ENCODE measurements at places on chromosomes 11 and 22.

- no peak for DNase-seq
These were observed 20.3 kb upstream of the WNT7B start for GRCh38 chr22:45997077-45997776.

DNA sequence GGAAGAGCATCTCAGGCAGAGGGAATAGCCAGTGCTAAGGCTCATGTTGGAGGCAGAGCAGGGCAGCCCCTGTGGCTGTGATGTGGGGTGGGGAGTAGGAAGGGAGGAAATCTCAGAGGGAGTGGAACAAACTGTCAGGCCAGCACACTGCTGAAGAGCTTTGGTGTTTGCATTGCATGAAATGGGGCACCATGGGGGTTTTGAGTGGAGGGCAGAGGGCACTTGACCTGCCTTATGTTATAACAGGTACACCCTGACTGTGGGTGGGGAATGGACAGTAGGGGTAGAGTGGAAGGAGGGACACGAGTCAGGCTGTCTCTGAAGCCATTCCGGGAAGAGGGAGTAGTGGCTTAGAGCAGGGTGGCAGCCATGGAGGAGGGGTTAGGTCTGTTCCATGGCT, 24.0 kb downstream of the PRDM11 start:
- no peak for DNase-seq

DNA sequence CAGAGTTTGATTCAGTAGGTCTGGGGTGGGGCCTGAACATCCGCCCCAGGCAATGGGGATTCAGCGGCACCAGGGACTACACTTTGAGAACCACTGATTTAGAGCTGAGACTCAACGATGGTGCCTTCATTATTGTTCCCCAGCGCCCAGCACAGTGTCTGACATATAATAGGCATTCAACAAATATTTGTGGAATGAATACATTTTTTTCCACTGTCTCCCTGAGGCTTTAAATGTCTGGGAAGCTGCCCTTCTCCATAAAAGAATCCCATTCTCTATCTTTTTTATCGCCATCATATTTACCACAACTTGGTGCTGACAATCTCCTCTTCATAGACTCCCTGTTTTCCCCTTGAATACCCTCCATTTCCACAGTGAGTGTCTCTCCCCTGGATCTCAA, 23.6 kb upstream of the LMO2 start:
- no peak for DNase-seq

DNA sequence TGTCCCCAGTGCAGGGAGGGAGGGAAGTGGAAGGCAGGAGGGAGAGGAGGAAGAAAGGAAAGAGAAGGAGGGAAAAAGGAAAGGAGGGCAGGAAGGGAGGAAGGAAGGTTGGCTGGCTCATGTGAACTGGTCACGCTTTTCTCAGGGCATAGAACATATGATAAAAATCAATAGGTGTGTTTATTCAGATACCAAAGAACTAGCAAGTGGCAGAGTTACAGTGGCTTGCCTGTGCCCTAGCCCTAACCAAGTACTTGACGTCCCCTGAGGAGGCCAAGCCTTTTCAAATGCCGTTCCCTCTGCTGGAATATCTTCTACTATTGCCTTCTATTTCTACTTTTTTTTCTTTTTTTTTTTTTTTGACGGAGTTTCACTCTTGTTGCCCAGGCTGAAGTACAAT, 33.5 kb downstream of the CHRDL2 start:
- no peak for DNase-seq

DNA sequence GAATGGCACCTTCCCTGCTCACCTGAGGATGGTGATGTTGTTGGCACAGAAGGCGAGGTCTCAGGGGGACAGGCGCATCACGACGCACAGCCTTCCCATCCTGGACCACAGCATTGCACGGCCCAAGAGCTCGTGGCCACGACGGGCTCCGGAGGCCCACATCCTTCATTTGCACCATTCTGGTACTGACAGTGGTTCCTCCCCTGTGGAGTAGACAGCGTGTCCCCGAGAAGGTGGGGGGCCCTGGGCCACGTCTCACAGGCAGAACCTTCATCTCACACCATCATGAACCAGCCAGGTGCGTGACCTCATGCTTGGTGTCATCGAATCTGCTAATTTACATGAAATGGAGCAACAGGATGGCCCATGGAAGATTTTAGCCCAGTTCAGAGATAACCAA, 180.0 kb downstream of the CTTN start:
- no peak for DNase-seq

DNA sequence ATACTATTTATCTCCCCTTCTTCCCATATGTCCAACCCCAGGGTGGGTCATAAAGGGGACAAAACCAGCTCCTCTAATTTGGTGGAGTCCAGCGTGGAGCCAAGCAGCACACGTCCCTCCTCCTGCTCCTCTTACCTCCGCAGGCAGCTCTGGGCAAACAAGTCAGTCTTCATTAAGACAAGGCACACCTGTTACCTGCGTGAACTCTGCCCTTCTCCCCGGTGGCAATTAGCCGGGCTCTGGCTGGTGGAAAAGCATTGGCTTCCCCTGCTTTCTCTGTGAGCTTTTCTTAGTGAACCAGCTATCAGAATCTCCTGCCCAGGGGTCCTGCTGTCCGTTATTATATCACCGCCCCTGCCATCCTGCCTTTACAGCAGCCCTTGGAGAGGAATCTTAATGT, 418.7 kb upstream of the CADM1 start:
- DNase-seq = no peak

DNA sequence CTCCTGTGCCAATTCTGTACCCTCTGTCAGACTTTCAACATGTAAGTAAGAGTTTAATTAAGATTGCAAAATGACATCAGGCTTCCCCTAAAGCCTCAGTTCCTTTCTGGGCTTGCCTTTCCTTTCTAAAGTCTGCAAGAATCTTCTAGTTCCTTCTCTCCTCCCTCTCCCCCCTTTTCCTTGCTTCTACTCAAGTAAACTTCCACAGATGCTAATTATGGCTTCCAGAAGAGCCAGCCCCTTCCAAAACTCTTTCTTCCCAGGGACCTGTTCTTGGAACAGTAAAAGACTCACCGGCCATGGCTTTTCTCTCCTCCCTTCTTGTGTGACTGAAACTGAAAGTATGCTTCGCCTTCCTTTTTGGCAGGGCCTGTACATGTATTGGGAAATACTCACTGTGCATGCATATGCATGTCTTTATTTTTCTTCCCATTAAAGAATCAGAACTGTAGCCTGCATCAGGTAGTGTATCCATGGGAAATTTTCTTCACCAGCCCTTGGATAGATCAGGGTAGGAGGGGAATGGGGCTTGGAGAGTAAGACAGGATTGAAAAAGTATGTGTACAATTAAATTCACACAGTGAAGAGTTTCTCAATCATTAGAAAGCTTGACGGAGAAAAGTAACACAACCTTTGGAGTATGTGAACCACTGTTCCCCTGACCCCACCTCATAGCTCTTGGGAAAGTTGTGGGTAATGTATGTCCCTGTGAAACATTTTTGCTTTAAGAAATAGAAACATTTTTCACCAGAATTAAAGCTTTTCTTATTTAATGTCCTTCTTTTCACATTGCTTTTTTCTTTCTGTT, at the start of gene CASP1:
CASP1 (minus strand) TSS at position 332 of the 808 bp plus-strand sequence; CDS start at position 301, 31 bp downstream.
- DNase-seq = no peak

GRCh38 chr11:70205049-70205725, 2.1 kb downstream of the FADD start:
- DNase-seq = no peak

DNA sequence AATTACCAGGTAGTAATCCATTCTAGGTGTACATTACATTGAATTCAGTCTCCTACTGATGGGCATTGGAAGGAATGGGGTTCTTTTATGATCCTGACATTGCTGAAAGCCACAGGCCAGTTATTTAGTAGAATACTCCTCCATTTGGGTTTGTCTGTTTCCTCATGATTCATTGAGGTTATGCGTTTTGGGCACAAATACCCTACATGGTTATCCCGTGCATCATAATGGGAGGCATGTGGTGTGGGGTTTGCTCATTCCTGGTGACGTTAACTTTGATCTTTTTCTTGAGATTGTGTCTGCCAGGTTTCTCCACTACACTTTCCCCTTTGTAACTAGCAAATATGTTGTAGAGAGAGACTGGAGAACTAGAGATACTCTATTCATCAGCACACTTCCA, 5.5 kb downstream of the FOLR3 start:
- DNase-seq = no peak

DNA sequence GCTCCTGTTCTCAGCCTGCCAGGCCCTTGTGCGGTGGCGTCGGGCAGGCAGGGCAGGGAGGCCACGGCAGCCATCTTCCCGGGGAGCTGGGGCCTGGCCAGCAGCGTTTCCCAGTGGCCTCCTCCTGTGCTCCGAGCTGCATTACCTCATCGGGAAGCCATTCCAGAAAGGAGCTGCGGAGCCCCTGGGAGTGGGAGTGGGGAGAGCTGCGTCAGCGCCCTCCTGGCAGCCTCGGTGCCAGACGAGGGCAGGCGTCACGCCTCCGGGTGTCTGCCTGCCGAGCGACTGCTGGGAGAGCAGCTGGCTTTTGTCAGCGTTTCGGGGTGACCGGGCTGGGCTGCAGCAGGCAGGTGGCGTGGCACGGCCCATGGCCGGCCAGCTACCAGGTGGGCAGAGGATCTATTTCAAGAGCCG, 30.9 kb upstream of the WNT7B start:
- no peak for DNase-seq

- no peak for DNase-seq
These were observed 76.7 kb downstream of the BMAL1 start for GRCh38 chr11:13354335-13354734.

- no peak for DNase-seq
These were observed 80.6 kb downstream of the RPL27A start for GRCh38 chr11:8763070-8763685.

- DNase-seq = no peak
These were observed 1.9 kb upstream of the GRAP2 start for GRCh38 chr22:39898997-39899396.

DNA sequence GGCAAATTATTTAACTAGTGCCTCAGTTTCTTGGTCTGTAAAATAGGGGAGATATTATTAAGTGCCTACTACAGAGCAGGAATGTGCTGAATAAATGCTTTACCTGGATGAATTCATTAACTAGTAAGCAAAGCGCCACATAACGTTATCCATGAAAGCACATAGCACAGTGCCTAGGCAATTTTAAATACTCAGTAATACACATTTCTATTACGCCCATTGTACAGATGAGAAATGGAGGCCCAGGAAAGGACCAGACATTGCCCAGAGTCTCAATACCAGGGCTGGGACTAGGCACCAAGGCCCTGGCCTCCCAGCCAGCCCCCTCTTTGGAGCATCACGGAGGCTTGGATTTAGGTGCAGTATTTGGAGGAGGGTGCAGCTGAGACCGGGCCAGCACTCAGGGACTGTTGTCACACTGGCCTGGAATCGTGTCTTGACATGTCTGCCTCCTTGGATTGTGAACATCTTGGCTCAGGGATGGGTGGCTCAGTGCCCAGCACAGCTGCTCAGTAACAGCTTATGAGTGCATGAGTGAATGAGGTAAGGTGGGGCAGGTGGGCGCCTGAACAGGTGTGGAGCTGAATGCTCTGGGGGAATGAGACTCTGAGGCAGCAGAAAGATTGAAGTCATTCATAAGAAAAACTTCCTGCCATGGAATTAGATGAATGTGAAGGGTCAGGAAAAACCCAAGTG, 42.1 kb upstream of the TPBGL start:
- no peak for DNase-seq

DNA sequence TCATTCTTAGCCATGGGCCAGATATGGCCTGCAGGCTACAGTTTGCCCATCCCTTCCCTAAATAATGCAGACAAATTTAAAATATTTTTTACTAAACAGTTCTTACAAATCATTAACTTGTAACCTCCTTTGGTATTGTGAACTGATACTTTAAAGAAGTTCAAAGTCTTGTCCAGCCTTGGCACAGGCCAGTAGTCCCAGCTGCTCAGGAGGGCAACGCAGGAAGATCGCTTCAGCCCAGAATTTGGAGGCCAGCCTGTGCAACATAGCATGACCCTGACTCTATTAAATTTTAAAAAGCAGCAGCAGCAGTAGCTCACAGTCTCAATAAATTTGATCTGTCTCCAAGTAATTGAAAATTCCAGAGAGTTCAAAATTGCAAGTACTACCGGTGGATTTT, 83.7 kb upstream of the ARHGAP32 start:
- no peak for DNase-seq

DNA sequence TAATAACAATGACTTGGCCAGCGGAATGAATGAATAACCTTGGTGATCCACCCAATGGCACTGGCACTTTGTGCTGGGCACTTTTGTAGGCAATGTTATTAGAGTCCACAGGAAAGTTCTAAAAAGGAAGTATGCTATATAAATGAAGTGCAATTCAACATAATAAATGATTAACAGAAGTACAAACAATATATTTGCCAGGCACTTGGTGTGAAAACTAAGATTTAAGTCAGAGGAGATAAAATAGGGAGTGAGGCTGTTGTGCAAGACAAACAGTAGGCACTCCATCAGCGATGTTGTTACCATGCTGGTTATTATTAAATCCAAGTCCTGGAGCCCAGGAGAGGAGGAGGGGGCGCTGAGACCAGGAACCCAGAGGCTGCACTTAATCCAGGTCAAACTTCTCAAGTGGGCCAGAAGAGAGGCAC, 173.8 kb downstream of the LARGE1 start:
- no peak for DNase-seq

- DNase-seq = no peak
These were observed 11.3 kb upstream of the NFAM1 start for GRCh38 chr22:42443240-42444076.

GRCh38 chr22:44931766-44932165, 78.0 kb downstream of the PHF21B start:
- no peak for DNase-seq

- DNase-seq = no peak
These were observed 41.0 kb upstream of the CD5 start for GRCh38 chr11:61061081-61061826.

GRCh38 chr11:89504270-89504669, 13.1 kb upstream of the NOX4 start:
- no peak for DNase-seq

DNA sequence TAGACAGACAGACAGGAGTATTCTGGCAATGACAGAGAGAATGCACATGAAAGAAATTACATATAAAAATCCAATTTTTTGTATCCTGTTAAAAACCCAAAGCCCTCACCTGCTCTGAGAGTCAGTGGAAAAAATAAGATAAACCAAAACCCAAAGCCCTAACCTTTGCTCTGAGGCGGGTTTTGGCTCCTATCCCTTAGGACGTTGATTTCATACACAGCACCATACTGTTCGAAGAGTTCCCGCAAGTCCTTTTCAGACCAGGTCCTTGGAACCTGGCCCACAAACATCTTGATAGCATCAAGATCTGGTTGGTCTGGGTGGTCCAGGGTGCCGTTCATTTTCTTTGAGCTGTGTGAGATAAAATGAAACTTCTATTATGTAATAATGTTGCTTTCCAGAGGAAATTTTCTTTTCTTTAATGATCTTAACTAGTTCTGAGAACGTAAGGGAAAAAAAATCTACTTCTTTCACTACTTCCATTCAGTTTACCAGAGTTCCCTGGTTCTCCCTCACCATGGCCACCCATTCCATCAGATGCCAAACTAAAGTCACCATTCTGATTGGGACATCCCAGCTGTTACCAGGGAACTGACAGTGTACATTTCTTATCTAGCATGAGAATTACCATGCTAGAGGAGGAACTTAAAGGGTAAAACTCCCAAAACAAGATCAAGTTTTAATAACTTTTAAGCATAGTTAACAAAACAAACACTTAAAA, 39.9 kb upstream of the RAPSN start:
- DNase-seq = no peak

Measured in NCI-H1436 treated with DMSO at 0.1 percent for 48 hours (cell line).